ENCODE measurements at places on chromosomes 7 and 10.

- no peak for DNase-seq
Observed at GRCh38 chr10:30462513-30462912, 28.5 kb downstream of the MAP3K8 start.

GRCh38 chr7:132004529-132004928, 448.1 kb upstream of the PODXL start:
- no peak for DNase-seq

GRCh38 chr10:58746474-58747185, 234.0 kb downstream of the BICC1 start:
- no peak for DNase-seq

DNA sequence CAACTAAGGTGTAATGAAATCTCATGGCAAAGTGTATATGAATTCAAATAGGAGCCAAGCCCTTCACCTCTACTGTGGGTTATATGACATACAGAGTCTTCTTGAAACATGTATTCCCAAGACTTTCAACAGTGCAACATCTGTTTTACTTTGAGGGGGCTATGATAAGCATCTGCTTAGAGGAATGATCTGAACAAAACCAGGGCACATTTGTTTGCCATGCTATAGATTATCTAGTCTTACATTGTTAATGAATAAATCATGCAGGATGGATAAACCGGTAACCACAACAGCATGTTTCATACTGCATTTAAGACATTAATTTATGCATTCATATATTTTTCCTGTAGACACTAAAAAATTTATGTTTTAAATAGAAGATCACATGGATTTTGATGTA, 1021.9 kb downstream of the LRMDA start:
- DNase-seq: no peak

- no peak for DNase-seq
Observed at GRCh38 chr10:12364559-12364958, 15.2 kb downstream of the CAMK1D start.

- no peak for DNase-seq
Observed at GRCh38 chr7:150897502-150898474, 45.5 kb downstream of the AOC1 start.

DNA sequence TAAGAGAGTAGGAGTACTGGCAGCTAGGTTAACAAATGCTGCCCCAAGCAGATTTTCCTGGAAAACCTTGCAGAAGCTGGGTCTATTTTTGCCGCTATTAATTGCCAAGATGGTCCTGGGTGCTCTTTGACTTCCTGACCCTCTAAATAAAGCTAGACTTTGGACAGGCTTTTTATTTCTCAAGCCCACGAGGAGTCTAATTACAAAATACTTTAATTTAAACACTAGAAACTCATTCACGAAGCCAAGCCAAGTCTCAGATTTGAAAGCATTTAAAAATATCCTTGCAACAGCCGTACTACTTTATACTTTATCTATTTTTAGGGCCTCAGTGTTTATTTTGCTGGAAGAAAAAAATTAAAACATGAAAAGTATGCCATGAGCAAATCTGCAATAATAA, 45.1 kb downstream of the TMEM26 start:
- no peak for DNase-seq

DNA sequence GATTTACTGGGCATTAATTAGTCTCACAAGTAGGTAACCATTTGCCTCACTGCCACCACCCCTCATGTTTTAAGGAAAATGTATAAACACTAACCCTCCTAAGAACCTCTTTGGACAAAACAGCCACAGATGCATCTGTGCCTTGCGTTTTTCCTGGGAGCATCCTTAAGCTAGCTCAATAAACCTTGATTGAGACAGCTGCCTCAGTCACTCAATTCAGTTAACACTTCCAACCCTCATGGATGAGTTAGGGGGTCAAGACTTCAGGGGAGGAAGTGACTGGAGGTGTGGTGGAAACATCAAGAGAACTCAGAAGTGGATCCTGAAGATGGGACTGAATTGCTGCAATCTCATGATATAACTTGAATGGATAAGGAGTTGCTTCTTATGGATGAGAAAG, 31.5 kb downstream of the CUL2 start:
- no peak for DNase-seq

GRCh38 chr10:123995461-123996131, 97.8 kb downstream of the CHST15 start:
- no peak for DNase-seq

GRCh38 chr7:46054915-46055314, 133.8 kb upstream of the IGFBP3 start:
- DNase-seq: no peak

DNA sequence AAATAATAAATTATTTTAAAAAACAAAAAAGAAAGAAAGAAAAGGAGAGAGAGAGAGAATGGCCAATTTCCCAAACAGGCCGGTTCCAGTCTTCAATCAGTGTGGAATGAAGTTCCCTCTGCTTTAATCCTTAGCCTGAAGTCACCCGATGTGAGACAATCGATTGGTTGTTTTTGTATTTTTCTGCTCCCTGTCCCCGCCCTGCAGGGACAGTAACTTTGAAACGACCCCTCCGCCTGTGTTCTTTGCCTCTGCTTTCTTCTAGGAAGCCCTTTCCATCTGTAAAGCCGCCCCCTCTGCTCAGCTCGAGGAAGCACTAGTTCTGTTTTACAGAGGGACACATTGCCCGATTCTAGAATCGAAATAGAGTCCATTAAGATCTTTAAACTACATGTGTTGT, 33.4 kb downstream of the FOXL3 start:
- no peak for DNase-seq

- no peak for DNase-seq
Observed at GRCh38 chr7:131008840-131009711, 275.1 kb upstream of the KLF14 start.

DNA sequence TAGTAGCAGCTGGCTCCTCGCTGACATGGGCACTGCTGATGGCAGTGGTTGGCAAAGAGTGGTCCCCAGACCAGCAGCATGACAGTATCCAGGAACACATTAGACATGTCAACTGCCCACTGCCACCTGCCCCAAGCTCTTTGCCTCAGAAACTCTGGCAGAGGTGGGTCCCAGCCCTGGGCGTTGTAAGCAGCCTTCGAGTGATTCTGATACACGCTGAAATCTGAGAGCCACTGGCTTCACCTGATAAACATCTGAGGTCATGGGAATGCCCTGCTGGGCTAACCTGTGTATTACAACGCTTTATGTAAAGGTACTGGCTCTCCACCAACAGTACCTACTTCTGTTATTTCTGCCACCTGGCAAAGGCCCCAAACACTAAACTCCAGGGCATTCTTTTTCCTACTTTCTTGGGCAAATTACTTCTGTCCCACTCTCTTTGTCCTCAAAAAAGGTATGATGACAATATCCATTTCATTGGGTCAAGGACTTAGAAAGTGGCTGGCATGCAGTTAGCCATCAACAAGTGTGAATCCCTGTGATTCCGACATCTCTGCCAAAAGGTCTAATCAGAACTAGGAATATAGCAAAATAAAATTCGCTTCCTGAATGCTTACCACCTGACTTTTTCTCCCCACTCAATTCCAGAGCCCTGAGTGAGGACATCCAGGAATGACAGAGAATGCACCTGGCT, 9.2 kb downstream of the SGMS1 start:
- DNase-seq: no peak

GRCh38 chr7:146411975-146412374, 295.4 kb downstream of the CNTNAP2 start:
- DNase-seq: no peak

- DNase-seq: no peak
Observed at GRCh38 chr10:33655165-33655815, 320.8 kb upstream of the NRP1 start.

- no peak for DNase-seq
Observed at GRCh38 chr7:111771638-111772037, 209.3 kb upstream of the IMMP2L start.

- no peak for DNase-seq
Observed at GRCh38 chr7:35648367-35648766, 46.6 kb downstream of the HERPUD2 start.

GRCh38 chr10:24958721-24959381, 6.4 kb upstream of the PRTFDC1 start:
- DNase-seq: peak; percentile 94

GRCh38 chr10:33315891-33316290, 18.6 kb downstream of the NRP1 start:
- no peak for DNase-seq

DNA sequence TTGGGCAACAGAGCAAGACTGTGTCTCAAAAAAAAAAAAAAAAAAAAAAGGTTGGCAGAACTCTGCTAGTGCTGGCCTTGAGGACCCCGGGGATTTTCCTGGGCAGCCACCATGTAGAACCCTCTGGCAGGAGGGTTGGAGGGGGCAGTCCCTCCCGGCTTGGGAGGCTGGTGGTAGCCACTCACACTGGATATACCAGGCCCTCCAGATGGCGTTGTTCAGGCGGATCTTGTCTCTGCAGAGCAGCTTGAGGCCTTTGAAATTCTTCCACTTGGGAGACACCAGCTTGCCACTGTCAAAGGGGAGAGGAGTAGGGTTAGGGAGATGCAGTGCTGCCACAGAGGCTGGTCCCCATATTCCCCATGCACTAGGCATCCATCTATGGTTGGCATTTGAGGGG, 8.4 kb downstream of the MLXIPL start:
- DNase-seq: no peak

GRCh38 chr7:148898845-148899484, 14.9 kb upstream of the EZH2 start:
- no peak for DNase-seq

DNA sequence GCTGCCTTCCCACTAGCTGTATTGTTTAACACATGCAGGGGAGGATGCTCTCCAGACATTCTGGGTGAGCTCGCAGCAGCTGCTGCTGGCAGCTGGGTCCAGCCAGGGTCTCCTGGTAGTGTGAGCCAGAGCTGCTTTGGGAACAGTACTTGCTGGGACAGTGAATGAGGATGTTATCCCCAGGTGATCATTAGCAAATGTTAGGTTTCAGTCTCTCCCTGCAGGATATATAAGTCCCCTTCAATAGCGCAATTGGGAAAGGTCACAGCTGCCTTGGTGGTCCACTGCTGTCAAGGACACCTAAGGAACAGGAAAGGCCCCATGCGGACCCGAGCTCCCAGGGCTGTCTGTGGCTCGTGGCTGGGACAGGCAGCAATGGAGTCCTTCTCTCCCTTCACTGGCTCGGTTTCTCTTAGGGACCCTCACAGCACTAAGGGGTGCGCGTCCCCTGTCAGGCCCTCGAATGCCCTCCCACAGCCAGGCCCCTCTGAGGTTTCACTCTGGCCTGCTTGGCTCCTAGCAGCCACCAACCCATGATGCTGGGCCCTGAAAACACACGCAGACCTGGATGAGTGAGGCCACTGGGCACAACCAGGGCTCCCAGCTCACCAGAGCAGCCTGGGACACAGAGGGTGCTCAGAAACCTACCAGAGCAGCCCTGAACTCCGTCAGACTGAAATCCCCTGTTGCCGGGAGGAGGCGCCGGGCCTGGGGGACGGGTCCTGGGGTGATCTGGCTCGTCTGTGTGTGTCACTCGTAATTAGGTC, 173.0 kb upstream of the LANCL2 start:
- DNase-seq: no peak

DNA sequence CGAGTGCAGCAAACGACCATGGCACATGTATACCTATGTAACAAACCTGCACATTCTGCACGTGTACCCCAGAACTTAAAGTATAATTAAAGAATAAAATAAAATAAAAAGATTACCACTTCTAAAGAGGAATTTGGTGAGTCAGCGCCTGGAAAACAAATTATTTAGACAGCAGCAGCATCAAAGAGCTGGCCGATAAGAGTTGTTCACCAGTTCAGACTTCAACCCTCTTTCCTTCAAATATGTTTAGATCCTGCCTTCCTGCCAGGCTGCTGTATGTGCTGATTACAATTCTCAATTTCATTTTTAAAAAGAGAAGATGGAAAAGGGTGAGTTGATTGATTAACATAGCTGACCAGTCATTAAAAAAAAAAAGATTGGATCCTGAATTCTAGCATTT, 672.0 kb upstream of the NRP1 start:
- no peak for DNase-seq

- peak; percentile 53 for DNase-seq
Observed at GRCh38 chr10:113021268-113022040, 71.4 kb downstream of the TCF7L2 start.

- no peak for DNase-seq
Observed at GRCh38 chr7:51138123-51139085, 178.2 kb downstream of the COBL start.

DNA sequence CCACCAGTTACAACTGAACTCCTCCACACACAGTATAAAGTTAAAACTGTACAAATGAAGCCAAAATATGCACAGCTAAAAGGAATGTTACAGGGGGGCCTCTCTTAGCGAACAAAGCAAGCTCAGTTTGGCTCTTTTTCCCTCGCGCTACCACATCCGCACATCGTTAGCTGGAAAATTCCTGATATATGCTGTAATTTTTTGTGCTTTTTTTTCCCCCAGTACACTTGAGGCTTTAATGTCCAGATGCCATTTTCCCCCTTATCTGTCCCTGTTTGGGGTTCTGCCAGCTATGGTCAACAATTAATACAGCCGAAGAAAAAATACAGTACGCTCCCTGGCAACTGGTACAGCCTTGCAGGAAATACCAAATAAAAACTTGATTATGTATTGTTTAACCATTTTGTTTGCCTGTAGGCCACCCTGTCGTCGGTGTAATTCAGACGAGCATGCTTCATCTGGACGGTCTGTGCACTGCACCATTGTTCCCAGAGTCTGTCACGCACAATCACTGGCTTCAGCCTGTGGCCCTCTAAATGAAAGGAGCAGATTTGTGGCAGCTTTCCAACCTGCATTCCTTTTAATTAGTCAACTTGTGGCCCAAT, 108.1 kb upstream of the FAM133B start:
- peak; percentile 81 for DNase-seq

GRCh38 chr10:133257489-133258065, 19.1 kb downstream of the ADAM8 start:
- no peak for DNase-seq

DNA sequence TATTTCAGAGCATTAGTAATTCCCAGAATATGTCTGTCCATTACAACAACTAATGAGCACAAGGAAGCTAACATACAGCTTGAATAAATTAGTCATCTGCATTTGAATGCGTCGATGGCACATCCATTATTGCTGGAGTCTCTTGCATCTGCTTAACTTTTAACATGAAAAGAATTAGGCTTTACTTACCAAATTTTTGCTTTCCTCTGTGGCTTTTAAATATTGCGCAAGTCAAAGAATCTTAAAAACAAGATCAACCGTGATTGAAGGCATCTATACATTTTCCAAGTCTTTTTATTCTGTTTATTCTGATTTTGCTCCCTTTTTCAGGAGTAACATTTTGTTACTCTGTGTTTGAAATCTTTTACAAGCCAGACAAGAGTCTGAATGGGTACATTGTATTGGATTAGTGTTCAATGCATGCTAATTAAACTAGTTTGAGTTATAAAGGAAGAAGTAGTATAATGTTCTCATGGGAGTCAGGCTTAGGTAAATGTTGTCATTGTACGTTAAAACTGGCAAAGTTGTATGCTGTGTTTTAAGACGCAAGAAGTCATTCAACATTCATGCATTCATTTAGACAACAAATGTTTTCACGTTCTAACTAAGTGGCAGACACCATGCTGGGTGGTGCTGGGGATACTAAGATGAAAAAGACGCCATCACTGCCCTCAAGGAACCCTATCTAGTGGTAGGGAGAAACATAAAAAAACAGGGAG, 4.0 kb upstream of the CACNB2 start:
- no peak for DNase-seq

- no peak for DNase-seq
Observed at GRCh38 chr10:124604214-124605000, 139.8 kb downstream of the FAM53B start.
